ENCODE measurements at places on chromosomes 5 and 9.

DNA sequence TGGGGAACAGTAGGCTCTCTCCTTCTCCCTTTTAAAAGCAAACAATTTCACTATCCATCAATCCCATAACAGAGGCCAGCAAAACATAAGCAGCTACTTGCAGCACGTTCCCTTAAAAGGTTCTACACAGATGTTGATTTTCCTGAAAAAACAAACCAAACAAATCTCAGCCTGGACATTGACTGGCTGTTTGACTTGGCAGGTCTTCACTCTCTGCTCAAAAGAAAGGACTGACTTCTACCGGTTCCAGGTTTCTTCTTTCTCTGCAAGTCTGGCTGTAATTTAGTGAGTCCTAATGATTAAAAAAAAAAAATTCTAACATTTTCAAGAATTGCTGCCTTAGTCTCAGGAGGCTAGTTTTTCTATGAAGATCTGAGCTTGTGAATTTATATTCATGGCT lies 203.1 kb upstream of the EFNA5 start:
- no peak for DNase-seq

DNA sequence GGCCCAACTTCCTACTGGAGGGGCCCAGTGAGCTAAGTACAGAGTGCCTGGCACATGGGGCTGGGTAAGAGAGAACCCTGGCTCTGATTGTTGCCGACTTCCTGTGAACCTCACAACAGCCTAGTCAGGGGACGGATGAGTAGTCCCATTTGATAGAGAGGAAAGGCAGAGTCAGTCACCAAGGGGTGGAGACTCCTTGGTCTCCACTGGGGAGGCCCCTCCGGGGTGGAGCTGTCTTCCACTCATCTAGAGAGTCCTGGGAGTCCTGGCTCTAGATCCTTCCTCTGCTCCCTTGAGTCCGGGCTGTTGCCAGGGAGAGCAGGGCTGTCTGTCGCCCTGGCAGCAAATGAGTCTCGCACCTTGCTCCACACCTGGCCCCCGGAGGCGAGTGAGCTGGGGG lies 8.0 kb downstream of the GRK6 start:
- no peak for DNase-seq

DNA sequence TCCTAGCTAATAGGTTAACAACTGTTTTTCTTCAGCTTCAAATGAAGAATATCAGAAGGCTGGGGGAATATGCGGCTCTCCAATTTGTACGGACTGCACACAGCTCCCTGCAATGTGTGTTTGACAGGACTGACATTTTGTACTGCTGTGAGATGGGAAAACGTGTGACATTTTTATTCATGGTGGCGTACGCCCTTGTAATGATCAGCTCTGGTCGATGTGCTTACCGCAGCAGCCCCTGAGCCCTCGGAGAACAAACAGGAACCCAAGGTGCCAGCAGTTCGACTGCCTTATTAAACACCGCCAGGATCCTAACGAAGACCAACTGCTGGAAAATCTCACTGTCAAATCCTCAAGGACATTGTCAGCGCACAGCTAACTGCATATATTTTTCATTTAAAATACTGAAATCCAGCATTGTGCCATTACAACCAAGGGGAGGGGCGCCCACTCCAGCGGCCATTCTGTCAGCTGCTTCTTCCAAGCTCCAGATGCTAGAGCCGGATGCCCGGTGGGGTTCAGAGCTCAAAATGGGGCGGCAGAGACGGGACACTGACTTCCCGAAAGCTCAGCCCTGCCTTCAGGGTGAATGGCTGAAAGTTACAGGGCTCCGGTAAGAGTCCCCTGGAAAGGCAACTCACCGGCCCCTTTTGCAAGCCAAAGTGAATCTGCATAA lies 66.8 kb downstream of the CRB2 start:
- no peak for DNase-seq

GRCh38 chr5:38456657-38457399 lies 99.6 kb downstream of the LIFR start:
- no peak for DNase-seq

DNA sequence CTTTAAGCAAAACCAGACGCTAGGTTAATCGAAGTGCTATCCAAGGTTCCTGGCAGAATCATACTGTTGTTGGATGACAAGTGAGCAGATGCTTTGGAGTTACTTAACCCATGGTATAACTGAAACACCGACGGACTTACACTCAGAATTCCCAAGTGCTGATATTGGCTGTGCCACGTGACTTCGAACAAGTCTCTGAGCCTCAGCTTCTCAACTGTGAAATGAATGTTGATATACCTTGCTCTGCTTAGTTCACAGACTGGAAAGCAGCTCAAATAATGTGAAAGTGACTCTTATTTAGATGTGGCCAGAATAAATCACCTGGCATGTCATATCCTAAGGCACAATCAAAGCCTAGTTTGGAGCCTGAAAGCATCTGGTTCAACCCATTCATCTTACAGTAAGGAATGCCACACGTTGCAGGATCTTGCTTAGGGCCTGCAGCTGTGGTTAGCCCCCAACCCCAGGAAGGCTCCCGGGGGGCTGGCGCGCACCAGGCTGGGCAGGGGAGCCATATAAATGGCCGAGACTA lies 759 bp downstream of the GEMIN5 start:
- DNase-seq = no peak

DNA sequence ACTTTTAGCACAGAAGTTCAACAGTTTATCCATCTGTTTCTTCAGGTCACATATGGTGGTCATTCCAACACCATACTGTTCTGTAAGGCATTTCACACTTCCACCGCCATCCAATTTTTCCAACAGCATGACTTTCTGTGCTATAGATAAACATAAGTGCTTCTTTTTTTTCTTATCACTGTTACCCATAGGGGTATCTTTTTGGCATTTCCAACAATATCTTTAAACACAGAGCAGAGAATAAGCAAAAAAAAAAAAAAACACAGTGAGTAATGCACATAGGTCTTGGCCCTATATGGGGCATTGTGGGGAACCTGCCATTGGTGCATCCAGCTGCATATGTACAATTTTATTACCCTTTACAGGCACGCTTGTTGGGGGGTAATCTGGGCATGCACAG lies 12.2 kb upstream of the ZNF367 start:
- DNase-seq = no peak

GRCh38 chr9:96460470-96460869 lies 10.5 kb downstream of the HABP4 start:
- DNase-seq = no peak

DNA sequence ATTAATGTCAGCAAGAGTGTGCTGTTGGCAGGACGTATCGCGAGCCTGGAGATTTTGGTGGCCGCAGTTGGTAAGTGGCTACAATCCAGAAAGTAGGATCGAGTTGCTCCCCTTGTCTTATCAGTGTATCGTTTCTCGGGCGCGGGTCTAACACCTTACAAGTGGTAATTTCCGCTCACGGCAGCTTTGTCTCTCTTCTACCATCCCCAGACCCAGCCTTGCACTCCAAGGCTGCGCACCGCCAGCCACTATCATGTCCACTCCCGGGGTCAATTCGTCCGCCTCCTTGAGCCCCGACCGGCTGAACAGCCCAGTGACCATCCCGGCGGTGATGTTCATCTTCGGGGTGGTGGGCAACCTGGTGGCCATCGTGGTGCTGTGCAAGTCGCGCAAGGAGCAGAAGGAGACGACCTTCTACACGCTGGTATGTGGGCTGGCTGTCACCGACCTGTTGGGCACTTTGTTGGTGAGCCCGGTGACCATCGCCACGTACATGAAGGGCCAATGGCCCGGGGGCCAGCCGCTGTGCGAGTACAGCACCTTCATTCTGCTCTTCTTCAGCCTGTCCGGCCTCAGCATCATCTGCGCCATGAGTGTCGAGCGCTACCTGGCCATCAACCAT lies 1.1 kb downstream of the PTGER4 start:
- DNase-seq = peak; percentile 54

DNA sequence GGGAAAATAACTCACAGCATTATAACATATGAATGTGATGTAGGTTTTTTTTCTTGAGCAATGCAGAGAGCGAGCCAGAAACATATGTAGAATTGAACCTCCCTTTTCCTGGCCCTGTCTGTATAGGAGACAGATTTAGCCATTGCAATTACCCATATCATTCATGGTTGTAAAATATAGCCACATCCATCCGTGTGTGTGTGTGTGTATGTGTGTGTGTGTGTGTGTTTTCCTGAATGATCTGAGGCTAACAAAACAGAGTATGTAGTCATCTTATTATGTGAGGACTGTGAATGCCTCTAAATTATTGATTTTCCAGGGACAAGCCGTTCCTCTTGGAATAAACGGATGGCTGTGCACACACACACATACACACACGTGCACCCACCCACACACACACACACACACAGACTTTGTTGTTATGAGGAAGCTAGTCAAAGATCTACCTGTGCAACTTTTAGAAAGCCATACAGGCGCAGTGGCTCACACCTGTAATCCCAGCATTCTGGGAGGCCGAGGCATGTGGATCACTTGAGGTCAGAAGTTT lies 11.7 kb upstream of the DENND1A start:
- DNase-seq = no peak

DNA sequence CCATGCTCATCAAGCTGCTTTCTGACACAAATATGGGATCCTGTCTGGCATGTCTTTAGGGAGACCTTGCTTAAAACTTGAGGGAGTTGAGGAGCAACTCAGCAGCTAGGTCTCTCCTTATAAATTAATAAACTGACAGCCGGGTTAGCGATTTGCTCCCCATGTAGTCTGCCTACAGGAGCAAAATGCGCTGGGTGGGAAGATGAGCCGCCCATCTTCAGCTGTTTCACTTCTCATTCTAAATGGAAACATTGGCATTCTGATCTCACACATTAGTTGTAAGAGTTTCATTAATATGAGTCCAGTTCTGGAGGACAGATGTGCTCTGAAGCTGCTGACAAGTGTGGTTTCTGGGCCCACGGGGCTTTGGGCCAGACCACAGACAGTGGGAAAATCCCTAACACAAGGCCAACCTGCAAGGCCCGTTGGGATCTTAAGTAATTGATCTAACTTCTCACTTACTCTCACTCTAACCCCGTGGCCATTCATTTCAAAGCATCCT lies 197.0 kb downstream of the MCTP1 start:
- no peak for DNase-seq

- DNase-seq = no peak
Measured at GRCh38 chr5:73319036-73319435, 129.5 kb downstream of the FOXD1 start.

GRCh38 chr9:93962561-93963440 lies 7.6 kb upstream of the BARX1 start:
- DNase-seq = peak; percentile 75
